LHCN-M2 (cell line): ENCODE measurements at places on chromosomes 7 and 10. TPM values are rescaled to one million over a fixed set of nuclear protein-coding genes. Genes with fewer than 3 reads are reported as not detected.

Gene PLPP4
- 0.46 TPM in 1 of 2 replicates, not detected in the other for total RNA-seq

Gene ST8SIA6
- total RNA-seq, result 0.32 and 0.57 TPM in 2 replicates

Gene ASAH2
- 0.51 and 0.80 TPM in 2 replicates for total RNA-seq

Gene VGF
- total RNA-seq, result 0.45 and 0.69 TPM in 2 replicates

Gene PTPRN2
- 0.11 TPM in 1 of 2 replicates, not detected in the other for total RNA-seq

Gene ARMC3
- total RNA-seq, result not detected in 2 replicates

Gene FEZF1
- 0.06 TPM in 1 of 2 replicates, not detected in the other for total RNA-seq

Gene IFIT1
- total RNA-seq, result 33.3 and 70.9 TPM in 2 replicates

Gene SLC13A1
- total RNA-seq, result not detected in 2 replicates

Gene SLC16A12
- 0.45 and 0.52 TPM in 2 replicates for total RNA-seq

Gene SKAP2
- 43.7 and 60.7 TPM in 2 replicates for total RNA-seq

Gene CHN2
- not detected in 2 replicates for total RNA-seq

Gene DYNC1I1
- 1.1 and 2.2 TPM in 2 replicates for total RNA-seq

DNA sequence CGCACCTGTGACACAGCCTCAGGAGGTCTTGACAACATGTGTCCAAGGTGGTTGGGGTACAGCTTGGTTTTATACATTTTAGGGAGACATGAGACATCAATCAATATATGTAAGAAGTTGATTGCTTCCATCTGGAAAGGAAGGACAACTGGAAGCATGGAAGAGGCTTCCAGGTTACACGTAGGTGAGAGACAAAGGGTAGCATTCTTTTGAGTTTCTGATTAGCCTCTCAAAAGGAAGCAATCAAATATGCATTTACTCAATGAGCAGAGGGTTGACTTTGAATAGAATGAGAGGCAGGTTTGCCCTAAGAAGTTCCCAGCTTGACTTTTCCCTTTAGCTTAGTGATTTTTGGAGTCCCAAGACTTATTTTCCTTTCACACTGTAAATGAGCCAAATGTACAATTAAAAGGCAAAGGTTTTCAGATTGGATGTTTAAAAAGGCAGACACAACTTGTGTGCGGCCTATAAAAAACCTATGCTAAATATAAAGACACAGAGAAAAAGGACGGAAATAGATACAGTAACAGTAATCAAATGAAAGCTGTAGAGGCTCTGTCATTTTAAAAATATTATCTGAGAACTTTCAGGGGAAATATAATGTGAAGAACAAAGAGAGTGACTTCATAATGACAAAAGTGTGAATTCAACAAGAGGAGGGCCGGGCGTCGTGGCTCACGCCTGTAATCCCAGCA lies 65.7 kb upstream of the LANCL2 start:
- DNase-seq, result no peak

GRCh38 chr10:102758240-102758932 lies 14.6 kb downstream of the WBP1L start:
- DNase-seq, result peak; percentile 22

- DNase-seq, result no peak
These were observed 40.9 kb downstream of the SHOC2 start for GRCh38 chr10:110960333-110960712.

DNA sequence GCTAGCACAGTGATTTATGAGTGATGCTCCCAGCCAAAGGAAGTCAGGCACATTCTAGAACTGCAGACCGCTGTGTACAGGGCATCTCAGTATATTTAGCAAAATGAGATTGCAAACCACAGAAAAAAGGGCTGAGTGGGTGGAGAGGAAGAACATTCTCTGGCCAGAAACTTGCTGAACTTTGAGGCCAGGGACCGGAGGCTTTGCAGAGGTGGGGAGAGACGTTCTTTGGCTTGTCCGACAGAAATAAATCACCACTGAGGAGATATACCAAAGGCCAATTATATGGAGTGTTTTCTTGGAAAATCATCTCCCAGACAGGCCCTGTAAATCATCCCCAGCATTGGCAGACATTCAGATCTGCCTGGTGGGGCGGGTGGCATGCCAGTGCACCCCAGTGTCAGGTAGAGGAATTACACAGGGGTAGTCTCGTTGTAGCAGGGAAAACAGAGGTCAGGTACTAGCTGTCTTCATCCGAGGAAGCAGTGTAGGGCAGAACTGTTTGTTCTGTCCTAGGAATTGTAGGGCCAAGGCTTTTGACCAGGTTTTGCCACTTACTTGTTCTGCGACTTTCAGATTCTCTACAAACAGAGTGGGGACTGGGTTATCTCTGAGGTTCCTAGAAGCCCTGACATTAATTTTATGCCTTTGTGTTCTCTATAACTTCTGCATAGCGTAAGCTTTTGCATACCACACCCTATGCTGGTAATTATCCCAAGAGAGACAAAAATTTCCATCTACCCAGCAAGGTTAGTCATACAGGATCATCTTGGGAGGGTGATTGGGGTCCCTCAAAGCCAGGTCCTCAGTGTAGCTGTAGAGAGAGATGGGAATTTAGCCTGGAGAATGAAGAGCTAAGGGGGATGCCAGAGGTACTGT lies 655.6 kb downstream of the LRMDA start:
- peak; percentile 97 for DNase-seq

- DNase-seq, result no peak
These were observed 159.6 kb upstream of the IGFBP3 start for GRCh38 chr7:46080595-46081159.

DNA sequence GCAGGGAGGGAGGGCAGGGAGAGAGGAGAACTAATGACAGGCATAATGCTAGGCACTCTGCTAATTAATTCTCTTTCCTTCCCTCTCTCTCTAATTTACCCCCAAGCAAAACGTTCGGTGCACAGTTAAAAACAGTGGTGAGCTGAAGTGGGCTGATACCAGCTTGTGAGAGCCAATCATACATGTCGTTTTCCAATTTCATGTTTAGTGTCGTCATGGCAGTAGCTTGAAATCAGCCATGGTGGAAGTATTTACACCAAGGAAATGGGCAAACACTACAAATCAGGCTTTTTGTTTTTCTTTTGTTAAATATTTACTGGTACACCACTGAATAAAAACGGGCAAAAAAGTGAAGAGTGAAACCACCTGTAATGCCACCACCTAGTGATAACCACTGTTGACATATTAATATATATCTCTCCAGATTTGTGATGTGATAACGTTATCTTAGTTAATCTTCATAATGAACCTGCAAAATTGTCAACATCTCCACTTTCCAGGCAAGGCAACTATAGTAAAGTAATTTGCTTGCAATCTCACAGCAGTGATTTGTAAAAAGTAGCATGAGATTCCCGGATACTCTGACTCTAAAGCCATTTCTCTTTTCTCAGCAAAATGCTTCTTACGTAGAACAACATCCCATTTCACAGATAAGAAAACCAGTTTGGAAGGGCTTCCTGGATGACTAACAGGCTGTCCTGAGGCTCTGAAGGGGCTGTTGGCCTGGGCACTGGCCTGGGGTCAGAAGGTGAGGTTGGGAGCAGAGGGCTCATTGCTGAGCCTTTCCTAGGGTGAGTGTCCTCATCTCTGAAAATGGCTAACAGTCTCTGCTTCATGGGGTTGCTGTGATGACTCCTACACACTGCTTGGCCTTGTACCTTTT lies 83.7 kb downstream of the ATXN7L1 start:
- DNase-seq, result no peak

DNA sequence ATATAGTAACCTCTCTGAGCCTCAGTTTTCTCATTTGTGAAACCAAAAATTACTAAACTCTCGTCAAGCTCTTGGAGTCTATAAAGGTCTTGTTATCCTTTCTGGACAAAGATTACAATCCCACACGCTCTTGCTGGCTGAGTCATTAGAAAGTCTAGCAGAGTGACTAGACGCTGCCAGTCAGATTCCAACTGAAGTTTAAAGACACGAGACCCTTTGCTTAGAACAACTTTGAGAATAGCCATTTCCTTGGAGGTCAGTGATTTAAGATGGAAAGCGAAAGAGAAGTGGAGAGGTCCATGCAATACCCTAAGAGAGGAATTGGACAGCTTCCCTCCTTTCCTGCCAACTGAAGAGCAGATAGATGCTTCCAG lies 119.5 kb downstream of the APBB1IP start:
- peak; percentile 6 for DNase-seq

DNA sequence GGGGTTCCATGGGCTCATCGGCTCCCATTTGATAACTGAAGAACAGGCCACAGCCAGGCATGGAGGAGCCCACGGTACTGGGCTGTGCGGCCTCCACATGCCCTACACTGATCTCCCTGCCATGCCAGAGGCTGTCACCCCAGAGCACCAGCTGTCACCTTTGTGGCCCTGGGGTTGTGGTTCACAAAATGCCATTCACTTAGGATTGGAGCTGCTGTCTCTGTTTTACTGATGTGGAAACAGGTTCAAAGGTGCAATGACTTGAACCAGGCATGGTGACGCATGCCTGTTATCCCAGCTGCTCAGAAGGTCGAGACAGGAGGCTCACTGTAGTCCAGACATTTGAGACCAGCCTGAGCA lies 4.3 kb upstream of the UPK3B start:
- no peak for DNase-seq

DNA sequence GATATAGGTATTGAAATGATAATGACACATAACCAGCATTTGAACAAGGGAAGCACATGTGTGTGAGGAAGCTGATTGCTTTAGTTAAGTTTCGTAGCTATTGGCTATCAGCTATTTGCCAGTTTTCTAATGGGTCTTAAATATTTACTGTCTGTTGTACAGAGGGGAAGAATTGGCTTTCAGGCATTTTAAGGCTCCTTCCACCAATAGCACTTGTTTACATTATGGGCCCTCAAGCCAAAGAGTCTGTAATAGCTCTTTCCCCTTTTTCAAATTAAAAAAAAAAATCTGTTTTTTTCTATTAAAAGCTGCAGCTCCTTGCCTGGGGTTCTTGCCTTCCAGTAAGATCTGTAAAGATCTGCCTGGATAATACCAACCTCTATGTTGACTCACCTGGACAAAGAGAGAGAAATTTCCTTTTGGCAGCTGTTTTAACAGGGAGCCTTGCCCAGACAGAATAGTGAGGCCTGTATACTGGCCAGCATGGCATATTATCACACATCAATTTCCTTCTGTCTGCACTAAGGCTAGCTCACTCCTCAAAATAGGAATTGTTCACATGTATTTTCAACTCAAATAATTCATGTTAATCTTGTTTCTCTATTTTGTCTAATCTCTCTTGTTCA lies 104.7 kb upstream of the LRGUK start:
- peak; percentile 6 for DNase-seq

- no peak for DNase-seq
These were observed 532.2 kb upstream of the STEAP1 start for GRCh38 chr7:89621925-89622641.

DNA sequence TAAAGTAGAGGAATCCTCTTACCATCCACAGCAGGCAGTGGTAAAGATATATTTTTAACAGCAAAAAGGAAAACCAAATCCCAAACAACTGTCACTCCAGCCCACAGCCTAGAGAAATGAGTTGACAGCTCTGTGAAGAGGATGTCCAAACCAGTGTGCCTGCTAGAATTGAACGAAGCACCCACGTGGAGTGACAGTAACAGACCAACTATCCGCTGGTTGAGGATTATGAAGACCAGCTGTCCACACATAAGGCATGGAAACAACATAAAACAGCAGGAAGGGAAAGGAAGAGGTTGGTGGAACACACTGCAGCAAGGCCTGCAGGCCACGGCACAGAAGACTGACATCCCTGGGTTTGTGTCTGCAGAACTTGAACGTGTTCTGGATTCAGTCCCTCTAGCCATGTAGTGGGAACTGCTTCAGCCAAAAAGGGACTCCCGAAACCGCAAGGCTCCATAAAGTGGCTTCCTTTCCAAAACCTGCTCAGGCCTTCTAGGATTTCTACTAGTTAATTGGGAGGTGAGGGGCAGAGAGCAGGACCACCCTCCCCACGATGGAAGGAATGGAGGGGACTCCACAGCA lies 324.4 kb downstream of the BICC1 start:
- peak; percentile 78 for DNase-seq

- no peak for DNase-seq
These were observed 457.5 kb downstream of the ACTR3B start for GRCh38 chr7:153217032-153217431.

- peak; percentile 100 for DNase-seq
These were observed 87.0 kb downstream of the TBXAS1 start for GRCh38 chr7:139915864-139916716.

- no peak for DNase-seq
These were observed 92.9 kb downstream of the CELF2 start for GRCh38 chr10:11110539-11110938.

DNA sequence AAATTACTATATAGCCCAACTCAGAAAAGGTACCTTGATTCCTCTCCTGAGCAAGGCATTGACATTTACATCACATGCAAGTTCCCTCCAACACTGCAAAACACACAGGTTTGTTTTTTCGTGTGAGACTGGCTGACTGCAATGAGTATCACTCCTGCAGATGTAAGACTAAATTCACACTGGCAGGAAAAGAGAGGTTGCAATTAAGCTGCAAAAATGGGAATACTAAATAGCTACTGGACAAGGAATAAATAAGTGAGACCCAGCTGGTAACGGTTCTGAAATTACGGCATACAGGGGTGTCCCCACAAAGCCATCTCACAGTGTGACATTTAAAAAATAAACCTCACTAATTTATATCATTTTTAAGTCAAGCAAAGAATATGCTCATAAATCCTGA lies 97.3 kb downstream of the PIP4K2A start:
- DNase-seq, result no peak

DNA sequence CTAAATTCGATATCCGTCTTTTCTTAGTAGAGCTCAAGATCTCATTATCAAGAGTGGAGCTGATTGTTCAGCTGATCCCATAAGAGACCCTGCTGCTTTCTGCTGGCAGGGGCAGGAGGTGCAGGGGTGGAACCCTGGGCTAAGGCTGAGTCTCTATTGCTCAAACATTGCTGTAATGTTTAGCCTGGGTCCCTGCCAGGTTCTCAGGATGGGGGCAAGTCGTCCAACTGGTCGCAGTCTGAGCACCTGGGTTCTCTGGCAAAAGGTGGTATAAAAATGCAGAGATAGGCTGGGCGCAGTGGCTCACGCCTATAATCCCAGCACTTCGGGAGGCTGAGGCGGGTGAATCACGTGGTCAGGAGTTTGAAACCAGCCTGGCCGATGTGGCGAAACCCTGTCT lies 62.0 kb upstream of the NRBF2 start:
- DNase-seq, result no peak

DNA sequence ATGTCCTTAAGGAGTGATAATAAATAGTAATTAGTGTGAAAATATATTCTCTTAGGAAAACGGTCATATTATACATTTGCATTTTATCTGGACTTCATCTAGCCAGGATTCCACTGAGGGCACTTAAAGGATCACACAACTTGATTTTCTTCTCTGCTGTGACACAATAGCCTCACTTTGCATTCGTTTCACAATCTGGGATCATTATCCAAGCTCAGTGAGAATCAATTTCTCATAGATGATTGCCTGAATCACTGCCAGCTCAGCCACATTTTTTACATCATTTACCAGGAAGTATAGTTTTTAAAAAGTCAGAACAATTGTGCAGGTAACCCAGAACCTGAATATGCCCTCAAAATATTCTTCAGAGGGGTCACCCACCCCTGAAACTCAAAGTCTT lies 68.9 kb downstream of the PTPRZ1 start:
- no peak for DNase-seq

- DNase-seq, result no peak
These were observed 318.6 kb downstream of the PTEN start for GRCh38 chr10:88181902-88182600.

GRCh38 chr10:62352356-62352970 lies 21.7 kb upstream of the ZNF365 start:
- DNase-seq, result peak; percentile 56

- DNase-seq, result no peak
These were observed 299.9 kb upstream of the LRRN3 start for GRCh38 chr7:110790992-110791391.

GRCh38 chr7:148374396-148375259 lies 215.9 kb upstream of the C7orf33 start:
- no peak for DNase-seq

GRCh38 chr7:35549781-35550180 lies 145.2 kb downstream of the HERPUD2 start:
- DNase-seq, result no peak
